ENCODE measurements at places on chromosomes 2 and 18.
A peak's percentile ranks its signal among the peaks of the same experiment; 100 is the strongest.

DNA sequence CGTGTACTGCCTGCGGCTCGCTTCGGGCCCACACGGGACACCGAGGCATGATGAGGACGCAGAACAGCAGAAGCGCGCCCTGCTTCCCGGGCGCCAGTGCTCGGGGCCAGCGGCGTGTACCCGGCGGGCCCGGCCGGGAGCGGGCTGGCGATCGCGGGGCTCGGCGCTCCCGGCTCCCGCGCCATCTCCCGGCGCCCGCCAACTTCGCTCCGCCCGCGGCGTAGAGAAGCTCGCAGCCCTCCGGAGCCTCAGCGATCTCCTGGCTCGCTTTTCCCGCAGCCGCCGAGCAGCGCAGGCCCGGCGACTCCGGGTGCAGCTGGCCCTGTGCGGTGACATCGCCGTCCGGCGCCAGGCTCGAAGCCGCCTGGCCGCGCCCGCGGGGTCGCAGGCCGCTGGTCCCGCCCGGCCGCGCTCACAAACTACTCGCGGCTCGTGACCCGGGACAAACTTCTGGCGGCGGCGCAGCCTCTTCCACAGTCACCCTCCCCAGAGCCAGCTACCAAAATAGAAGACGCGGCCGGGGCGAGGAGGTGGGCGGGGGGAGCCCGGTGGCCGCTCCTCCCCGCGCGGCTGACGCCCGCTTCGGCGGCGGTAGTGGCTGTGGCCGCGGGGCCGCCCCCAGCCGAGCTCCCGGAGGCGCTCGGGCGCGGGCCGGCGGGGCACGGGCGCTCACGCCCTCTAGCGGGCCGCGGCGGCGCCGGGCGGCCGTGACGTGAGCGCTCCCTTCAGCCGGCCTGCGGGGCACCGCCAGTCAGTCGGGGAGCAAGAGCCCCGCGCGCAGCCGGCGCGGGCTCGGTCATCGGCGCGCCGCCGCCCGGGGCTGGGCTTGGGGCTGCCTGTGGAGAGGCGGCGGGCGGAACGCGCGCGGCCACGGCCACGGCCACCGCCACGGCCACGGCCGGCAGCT is at the start of gene PTPRM:
TSS of gene PTPRM (plus strand) at position 750 of the 907 bp plus-strand sequence. CDS start 503 bp downstream, outside the sequence.
- peak; percentile 10 for DNase-seq

DNA sequence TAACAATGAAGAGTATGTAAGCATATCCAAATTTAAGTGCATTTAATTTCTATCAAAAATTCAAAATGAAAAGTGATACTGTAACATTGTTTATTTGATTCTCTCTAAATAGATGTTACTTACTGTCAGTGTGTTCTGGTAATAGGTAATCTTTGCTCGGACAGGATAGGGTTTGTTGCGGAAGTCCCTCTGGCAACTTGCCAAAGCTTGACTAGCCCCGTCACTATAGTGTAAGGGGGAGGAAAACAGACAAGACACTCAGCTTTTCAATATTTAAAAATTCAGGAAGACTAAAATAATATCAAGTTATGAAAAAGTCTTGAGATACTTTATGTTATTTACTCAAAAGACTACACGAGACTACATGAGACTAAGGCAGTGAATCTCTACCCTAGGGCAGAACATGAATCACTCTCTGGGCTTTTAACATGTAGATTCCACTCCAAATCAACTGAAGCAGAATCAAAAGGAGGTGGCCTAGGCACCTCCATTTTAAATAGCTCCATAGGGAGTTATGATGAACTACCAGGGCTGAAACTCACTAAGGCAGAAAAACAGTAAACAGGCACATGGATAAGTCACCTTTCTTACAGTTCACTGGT is 5.9 kb downstream of the LMAN1 start:
- no peak for DNase-seq

GRCh38 chr2:205739620-205740019 is 57.3 kb downstream of the NRP2 start:
- no peak for DNase-seq

- no peak for DNase-seq
Measured at GRCh38 chr18:76602191-76602590, 107.1 kb upstream of the ZNF516 start.

GRCh38 chr2:240244543-240244942 is 104.1 kb upstream of the OTOS start:
- no peak for DNase-seq

GRCh38 chr2:40304340-40304739 is 147.6 kb downstream of the SLC8A1 start:
- DNase-seq: peak; percentile 38
